ENCODE measurements at places on chromosomes 6 and 20. TPM values are rescaled to one million over a fixed set of nuclear protein-coding genes. Genes with fewer than 3 reads are reported as not detected.

- H3K27ac ChIP-seq: no peak overlapping the region
- peaks cover 5% of the 10 kb centered on the region for H3K27me3 ChIP-seq
- no peak for DNase-seq
- peaks cover 6% of the 10 kb centered on the region for H3K4me1 ChIP-seq
Observed at GRCh38 chr20:38230957-38231526, 29.5 kb downstream of the KIAA1755 start.

TUBB1 gene
- total RNA-seq: not detected

WFDC10A gene
- total RNA-seq: not detected

GRCh38 chr6:10078581-10078980 is 336.3 kb downstream of the TFAP2A start:
- H3K27ac ChIP-seq: no peak overlapping the region
- H3K27me3 ChIP-seq: no peaks in the 10 kb centered on the region
- no peaks in the 10 kb centered on the region for H3K36me3 ChIP-seq
- no peaks in the 10 kb centered on the region for H3K4me1 ChIP-seq
- no peak for DNase-seq

DNA sequence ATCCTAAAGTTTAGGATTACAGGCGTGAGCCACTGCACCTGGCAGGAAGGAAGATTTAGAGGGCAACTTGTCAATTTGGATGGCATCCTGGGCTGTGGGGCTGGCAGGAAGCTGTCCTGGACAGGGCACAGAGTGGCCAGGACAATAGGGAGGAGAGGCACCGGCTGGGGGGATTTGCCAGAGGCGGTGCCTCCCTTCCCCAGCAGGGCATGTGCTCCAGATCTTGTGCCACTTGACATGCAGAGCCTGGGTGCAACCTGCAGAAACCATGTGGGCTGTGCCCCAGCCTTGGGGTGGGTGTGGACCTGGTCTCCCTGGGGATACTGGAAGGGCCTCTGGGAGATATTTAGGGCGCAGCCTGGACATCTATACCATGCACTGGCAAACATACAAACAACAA is 58.6 kb upstream of the EEF1A1 start:
- no peak overlapping the region for H3K4me3 ChIP-seq
- H3K27me3 ChIP-seq: no peaks in the 10 kb centered on the region
- H3K36me3 ChIP-seq: peaks cover 4% of the 10 kb centered on the region
- peaks cover 12% of the 10 kb centered on the region for H3K4me1 ChIP-seq

JAG1 gene
- 0.28 TPM for total RNA-seq

GRCh38 chr6:113067612-113068275 is 720.6 kb downstream of the RFPL4B start:
- H3K4me3 ChIP-seq: no peak overlapping the region
- DNase-seq: no peak
- no peaks in the 10 kb centered on the region for H3K27me3 ChIP-seq
- no peaks in the 10 kb centered on the region for H3K36me3 ChIP-seq

GRCh38 chr20:62111148-62111547 is 11.1 kb upstream of the LSM14B start:
- H3K36me3 ChIP-seq: no peaks in the 10 kb centered on the region
- no peaks in the 10 kb centered on the region for H3K4me1 ChIP-seq
- H3K27me3 ChIP-seq: no peaks in the 10 kb centered on the region
- DNase-seq: no peak

GRCh38 chr6:167970230-167970629 is 27.2 kb upstream of the KIF25 start:
- DNase-seq: no peak
- no peak overlapping the region for H3K4me3 ChIP-seq
- H3K27ac ChIP-seq: no peak overlapping the region
- H3K27me3 ChIP-seq: no peaks in the 10 kb centered on the region
- H3K4me1 ChIP-seq: peaks cover under 1% of the 10 kb centered on the region
- peaks cover 9% of the 10 kb centered on the region for H3K36me3 ChIP-seq

- no peaks in the 10 kb centered on the region for H3K27me3 ChIP-seq
- H3K27ac ChIP-seq: no peak overlapping the region
- no peak overlapping the region for H3K4me3 ChIP-seq
- peaks cover 5% of the 10 kb centered on the region for H3K4me1 ChIP-seq
- H3K36me3 ChIP-seq: peaks cover 19% of the 10 kb centered on the region
- no peak for DNase-seq
Observed at GRCh38 chr20:35368666-35369423, 42.9 kb downstream of the UQCC1 start.

DNA sequence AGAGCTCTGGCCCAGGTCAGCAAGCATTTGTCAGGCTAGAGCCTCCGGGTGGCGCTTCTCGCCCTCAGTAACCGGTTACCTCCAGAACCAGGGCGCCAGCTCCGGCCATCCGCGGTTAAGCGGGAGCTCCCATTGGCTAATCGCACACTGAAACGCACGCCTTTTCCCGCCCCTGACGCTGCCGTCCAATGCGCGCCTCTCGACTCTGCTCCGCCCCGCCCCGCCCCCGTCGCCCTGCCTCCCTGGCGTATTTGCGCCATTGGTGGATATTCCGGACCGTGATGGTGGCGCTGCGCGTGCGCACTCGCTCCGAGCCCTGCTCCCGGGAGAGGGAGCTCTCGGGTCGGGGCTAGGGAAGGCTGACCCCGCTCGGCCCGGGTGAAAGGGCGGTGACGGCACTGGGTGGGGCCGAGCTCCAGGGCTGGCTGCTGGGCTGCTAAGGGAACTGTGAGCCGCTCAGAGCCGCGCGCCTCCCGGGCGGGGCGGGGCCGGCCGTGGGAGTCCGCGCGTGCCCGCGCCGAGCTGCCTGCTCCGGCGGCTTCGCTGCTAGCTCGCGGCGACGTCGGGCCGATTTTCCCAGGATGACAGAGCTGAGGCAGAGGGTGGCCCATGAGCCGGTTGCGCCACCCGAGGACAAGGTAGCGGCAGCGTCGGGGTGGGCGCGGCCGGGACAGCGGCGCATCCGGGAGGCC is at the start of gene CDS2:
CDS2 (plus strand) TSS at position 497 of the 692 bp plus-strand sequence; CDS start at position 582, 85 bp downstream.
- no peaks in the 10 kb centered on the region for H3K27me3 ChIP-seq
- peaks cover 33% of the 10 kb centered on the region for H3K4me1 ChIP-seq
- peak within 1 kb of the TSS; percentile 97 for H3K4me3 ChIP-seq

IPCEF1 gene
- 46.4 TPM for total RNA-seq

- peaks cover 3% of the 10 kb centered on the region for H3K36me3 ChIP-seq
- H3K27ac ChIP-seq: no peak overlapping the region
- H3K4me3 ChIP-seq: no peak overlapping the region
Observed at GRCh38 chr6:5466281-5467136, 205.2 kb downstream of the FARS2 start.

SIRPB1 gene
- 9.6 TPM for total RNA-seq

DNA sequence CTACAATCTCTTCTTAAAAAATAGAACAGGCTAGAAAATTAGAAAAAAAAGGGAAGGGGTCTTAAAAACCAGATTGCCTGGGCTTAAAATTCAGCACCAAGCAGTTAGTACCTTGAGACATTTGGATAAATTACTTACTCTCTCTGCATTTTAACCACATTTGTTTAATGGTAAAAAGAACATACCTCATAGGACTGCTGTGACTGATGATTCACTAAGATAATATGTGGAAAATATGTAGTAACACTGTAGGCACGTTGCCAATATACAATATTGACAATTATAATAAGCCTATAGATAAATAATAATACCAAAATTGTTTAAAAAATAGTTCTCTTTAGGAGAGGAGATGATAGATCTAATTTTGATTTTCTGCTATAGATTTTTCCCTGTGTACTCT is 750.4 kb downstream of the TENT5A start:
- H3K27me3 ChIP-seq: no peaks in the 10 kb centered on the region
- H3K36me3 ChIP-seq: no peaks in the 10 kb centered on the region
- no peaks in the 10 kb centered on the region for H3K4me1 ChIP-seq
- no peak overlapping the region for H3K4me3 ChIP-seq

SOX18 gene
- total RNA-seq: 0.51 TPM

RIPPLY2 gene
- not detected for total RNA-seq

GRCh38 chr6:105746130-105746505 is 340.0 kb upstream of the PRDM1 start:
- no peak overlapping the region for H3K4me3 ChIP-seq
- no peaks in the 10 kb centered on the region for H3K36me3 ChIP-seq
- no peak for DNase-seq
- no peak overlapping the region for H3K27ac ChIP-seq

UST gene
- 2.9 TPM for total RNA-seq

DNA sequence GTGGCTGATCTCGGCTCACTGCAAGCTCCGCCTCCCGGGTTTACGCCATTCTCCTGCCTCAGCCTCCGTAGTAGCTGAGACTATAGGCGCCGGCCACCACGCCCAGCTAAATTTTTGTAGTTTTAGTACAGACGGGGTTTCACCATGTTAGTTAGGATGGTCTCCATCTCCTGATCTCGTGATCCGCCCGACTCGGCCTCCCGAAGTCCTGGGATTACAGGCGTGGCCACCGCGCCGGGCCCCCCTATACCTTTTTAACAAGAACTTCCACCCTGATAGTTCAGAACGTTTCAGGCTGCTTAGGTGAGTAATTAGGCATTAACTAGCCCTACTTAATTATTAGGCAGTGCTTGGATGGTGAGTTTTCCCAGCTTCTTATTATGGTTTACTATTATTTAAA is 552.5 kb downstream of the BCKDHB start:
- no peak overlapping the region for H3K4me3 ChIP-seq
- H3K4me1 ChIP-seq: no peaks in the 10 kb centered on the region
- H3K27me3 ChIP-seq: no peaks in the 10 kb centered on the region
- DNase-seq: no peak

CTAGE9 gene
- total RNA-seq: not detected

- H3K4me3 ChIP-seq: peak overlapping the region; percentile 90
- no peak for DNase-seq
- peaks cover 12% of the 10 kb centered on the region for H3K27me3 ChIP-seq
- no peak overlapping the region for H3K27ac ChIP-seq
Observed at GRCh38 chr6:31574106-31575061, 981 bp upstream of the TNF start.

- no peak for DNase-seq
- H3K4me1 ChIP-seq: peaks cover 6% of the 10 kb centered on the region
- no peak overlapping the region for H3K27ac ChIP-seq
- H3K36me3 ChIP-seq: peaks cover 11% of the 10 kb centered on the region
- H3K4me3 ChIP-seq: no peak overlapping the region
Observed at GRCh38 chr6:130647246-130647645, 180.0 kb upstream of the SMLR1 start.

DNA sequence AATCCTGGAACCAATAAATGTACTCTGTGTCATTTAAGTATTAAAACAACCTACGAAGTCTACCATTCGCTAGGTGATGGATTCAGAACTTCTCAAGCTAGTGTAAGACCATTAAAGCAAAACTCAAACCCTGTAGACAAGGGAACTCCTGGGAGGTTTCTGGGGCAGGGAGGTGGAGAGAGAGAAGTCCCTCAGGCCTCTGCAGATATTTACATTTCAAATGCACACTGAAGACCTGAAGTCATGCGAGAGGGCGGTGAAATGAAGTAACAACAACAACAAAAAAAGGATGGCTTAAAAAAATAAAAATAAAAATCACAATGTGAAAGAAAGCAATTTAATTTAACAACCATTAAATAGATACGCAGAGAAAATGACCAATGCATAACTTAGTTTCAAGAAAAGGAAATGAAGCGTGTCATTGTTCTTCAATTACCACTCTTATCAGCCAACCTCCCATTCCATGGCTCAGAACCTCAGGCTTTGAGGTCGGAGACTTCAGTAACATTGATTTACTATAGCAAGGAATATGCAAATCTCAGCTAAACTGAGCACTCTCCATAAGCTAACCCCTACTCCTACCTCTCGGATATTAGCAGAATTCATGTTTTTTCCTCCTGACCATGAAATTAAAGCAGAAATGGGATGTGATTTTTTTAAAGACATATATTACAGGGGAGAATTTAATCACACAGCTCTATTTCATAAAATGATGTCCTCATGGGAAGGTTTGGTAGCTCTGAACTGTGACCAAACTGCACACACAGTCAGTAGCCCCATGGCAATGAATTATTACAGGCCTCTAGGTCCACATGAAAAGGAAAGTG is 140.6 kb downstream of the KIF16B start:
- H3K27ac ChIP-seq: no peak overlapping the region
- H3K4me3 ChIP-seq: no peak overlapping the region
- H3K36me3 ChIP-seq: no peaks in the 10 kb centered on the region

PROCR gene
- 2.4 TPM for total RNA-seq

- no peak overlapping the region for H3K27ac ChIP-seq
- no peak for DNase-seq
- H3K4me1 ChIP-seq: no peaks in the 10 kb centered on the region
- H3K27me3 ChIP-seq: peaks cover 2% of the 10 kb centered on the region
- no peak overlapping the region for H3K4me3 ChIP-seq
- no peaks in the 10 kb centered on the region for H3K36me3 ChIP-seq
Observed at GRCh38 chr6:97440590-97441176, 157.7 kb upstream of the MMS22L start.

DNA sequence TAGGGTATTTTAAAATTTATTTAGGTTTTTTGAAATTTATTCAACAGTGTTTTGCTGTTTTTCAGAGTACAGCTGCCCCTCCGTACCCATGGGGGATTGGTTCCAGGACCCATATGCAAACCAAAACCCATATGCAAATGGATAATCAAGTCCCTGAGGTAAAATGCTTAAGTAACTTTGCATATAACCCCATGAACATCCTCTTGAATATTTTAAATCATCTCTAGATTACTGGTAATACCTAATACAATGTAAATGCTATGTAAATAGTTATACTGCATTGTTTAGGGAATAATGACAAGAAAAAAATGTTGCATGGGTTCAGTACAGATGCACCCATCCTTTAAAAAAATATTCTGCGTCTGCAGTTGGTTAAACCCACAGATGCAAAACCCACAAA is 547.9 kb upstream of the CDH4 start:
- no peak overlapping the region for H3K27ac ChIP-seq
- no peaks in the 10 kb centered on the region for H3K27me3 ChIP-seq
- H3K4me3 ChIP-seq: no peak overlapping the region
- H3K4me1 ChIP-seq: no peaks in the 10 kb centered on the region
- H3K36me3 ChIP-seq: no peaks in the 10 kb centered on the region

DNA sequence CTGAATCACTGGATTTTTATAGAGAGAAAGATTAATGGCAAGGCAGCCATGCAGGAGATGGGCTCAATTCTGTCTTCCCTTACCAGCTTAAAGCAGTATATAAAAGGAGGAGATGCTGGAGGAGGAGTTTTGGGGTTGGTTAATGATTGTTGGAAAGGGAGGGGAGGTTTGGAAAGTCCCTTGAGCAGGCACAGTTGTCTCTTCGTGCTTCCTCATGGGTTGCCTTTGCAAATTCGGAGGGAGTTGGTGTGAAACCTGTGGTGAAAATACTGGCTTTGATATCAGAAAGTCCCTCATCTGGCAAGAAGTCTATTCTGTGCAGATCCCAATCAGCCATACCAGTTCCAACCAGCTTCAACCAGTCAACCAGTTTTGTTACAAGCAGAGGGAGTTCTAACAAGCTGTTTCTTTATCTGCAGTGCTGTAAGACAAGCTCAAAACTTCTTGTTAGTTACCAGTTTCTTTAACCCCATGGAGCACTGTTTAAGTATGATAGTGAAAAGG is 107.0 kb downstream of the HIVEP1 start:
- peaks cover 29% of the 10 kb centered on the region for H3K4me1 ChIP-seq
- H3K36me3 ChIP-seq: peaks cover 67% of the 10 kb centered on the region
- no peak for DNase-seq
- H3K4me3 ChIP-seq: peak overlapping the region; percentile 20
- no peaks in the 10 kb centered on the region for H3K27me3 ChIP-seq
- H3K27ac ChIP-seq: peak overlapping the region; percentile 35
